Stimulated activated CD8-positive, alpha-beta memory T cell treated with anti-CD3 and anti-CD28 coated beads, Interleukin-7, amount 100 ng/mL, for 1 hour (primary cell): ENCODE measurements at places on chromosomes 1 and 21.

- DNase-seq, result no peak
These were observed 71.4 kb upstream of the FAM20B start for GRCh38 chr1:178954325-178954690.

DNA sequence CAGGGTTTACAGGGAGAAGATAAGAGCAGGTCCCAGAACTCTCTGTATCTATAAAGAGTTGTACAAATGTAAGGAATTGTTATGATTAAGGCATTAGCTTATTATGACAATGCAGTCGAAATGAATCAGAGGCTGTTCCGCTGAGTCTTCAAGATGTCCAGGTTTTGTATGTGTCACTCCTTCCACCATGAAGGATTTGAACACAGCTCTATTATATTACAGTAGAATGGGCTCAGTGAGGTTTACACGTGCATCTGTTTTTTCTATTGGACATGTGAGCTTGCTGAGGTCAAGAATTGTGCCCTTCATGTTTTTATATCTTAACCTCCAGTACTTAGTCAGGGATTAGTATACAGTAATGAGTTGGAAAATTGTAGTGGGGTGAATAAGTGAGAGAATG lies 86.3 kb downstream of the MPZL1 start:
- no peak for DNase-seq

GRCh38 chr1:36482724-36483388 lies at the start of gene CSF3R:
TSS of gene CSF3R (minus strand) at chr1:36482913. CDS start at chr1:36479496, 3,417 bp downstream.
- no peak for DNase-seq

DNA sequence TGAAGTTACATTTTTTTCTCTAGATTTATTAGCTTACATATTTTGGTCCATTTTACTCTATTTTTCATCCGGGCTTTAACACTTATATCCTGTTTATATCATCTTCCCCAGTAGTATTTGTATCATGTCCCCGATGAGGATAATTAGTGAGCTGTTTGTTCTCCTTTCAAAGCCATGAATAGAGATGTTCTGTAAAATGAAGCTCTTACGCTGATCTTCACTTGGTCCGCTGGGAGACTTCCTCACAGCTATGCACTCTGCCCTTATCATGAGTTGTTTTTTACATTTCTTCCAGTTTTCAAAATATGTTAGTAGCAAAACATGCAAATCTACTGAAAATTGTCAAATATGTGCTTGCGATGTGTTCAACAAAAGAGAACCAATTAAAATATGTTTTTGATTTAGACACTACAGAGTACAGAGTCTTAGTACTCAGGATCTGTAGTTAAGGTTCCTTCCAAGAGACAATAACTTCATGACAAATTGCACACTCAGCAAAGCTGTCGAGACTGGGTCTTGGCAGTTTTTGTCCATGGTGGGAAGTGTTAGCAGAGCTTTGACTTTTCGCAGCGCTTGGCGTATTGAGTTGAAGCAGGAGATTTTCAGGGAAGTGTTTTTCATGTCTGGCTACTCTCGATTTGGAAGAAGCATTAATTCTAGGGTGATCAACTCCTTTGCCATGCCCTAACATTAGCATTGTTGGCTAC lies 292.0 kb upstream of the ADAMTS5 start:
- DNase-seq, result no peak

DNA sequence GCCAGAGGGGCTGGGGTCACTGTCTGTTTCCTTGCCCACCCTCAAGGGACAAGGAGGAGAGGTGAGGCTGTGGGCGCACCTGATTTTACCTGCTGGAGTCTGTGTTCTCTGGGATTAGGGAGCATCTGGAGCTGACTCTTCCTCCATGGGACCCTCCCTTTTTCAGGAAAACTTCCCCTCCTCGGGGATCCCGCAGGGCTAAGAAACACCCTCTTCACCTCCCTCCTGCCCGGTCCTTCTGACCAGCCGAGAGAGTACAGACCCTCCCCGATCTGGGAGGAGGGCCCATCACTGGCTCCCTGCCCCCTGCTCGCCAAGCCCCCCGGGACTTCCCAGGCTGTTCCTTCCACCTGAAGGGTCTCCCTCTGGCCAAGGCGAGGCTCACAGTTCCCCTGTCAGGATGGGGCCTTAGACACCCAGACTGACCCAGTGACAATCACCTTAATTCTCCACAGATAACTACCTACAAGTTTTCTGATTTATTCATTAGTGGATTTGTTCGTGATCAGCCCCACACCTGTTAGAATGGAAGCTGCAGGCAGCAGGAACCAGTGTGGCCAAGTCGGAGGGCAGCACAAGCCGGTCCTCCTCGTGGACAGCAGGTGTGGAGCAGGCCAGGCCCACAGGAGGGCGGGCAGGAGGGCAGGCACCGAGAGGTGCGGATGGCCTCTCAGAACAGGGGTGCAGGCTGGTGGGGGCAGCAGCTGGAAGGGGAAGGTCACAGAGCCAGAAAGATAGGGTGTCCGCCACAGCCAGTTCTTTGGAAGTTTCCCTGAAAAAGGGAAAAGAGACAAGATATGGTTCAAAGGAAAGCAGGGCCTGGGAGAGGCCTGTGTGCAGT lies 15.9 kb upstream of the SAMD11 start:
- no peak for DNase-seq

GRCh38 chr1:89957107-89957506 lies 37.8 kb upstream of the ZNF326 start:
- DNase-seq, result no peak

- DNase-seq, result no peak
These were observed 31.8 kb upstream of the BEND5 start for GRCh38 chr1:48808496-48808895.

DNA sequence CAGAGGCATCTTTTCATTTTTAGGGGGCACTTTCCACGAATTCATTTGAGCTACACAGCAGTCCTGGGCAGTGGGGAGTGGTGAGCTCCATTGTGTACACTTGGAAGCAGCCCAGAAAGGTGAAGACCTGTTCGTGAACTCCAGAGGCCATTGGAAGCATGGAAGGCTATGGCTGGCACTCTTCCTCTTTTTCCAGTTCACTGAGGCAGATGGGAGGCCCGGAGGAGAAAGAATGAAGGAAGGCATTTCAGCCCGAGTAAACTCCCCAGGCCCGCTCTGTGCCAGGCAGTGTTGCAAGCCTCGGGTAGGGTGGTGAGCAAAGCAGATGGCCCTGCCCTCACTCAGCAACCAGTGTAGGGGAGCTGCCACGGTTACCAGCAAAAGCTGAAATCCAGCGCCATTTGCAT lies 673 bp upstream of the DHCR24 start:
- DNase-seq, result no peak

GRCh38 chr21:24208562-24209260 lies 1398.6 kb downstream of the MRPL39 start:
- no peak for DNase-seq

DNA sequence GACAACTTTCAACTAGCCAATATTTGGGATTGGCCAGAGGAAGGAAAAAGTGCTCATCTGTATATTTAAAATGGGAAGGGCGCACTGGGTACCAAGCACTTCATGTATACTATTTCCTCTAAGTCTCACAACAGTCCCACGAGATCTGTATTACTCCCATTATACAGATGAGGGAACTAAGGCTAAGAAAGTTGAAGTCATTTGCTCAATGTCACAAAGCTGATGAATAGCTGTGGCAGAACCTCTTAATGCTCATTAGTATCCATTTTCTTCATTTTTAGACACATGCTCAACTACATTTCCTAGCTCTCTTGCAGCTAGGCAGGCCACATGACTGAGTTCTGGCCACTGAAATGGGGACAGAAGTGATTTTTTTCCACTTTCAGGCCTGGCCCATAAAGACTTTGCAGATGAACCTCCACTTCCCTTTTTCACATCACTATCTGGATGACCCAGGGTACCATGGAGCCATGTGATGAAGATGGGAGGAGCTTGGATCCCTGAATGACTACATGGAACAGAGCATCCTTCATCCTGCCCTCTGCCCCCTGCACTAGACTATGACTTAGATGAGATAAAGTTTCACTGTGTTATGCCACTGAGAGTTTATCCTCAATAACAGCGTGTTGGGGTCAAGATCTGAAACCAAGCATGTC lies 31.8 kb downstream of the ATF3 start:
- DNase-seq, result no peak

DNA sequence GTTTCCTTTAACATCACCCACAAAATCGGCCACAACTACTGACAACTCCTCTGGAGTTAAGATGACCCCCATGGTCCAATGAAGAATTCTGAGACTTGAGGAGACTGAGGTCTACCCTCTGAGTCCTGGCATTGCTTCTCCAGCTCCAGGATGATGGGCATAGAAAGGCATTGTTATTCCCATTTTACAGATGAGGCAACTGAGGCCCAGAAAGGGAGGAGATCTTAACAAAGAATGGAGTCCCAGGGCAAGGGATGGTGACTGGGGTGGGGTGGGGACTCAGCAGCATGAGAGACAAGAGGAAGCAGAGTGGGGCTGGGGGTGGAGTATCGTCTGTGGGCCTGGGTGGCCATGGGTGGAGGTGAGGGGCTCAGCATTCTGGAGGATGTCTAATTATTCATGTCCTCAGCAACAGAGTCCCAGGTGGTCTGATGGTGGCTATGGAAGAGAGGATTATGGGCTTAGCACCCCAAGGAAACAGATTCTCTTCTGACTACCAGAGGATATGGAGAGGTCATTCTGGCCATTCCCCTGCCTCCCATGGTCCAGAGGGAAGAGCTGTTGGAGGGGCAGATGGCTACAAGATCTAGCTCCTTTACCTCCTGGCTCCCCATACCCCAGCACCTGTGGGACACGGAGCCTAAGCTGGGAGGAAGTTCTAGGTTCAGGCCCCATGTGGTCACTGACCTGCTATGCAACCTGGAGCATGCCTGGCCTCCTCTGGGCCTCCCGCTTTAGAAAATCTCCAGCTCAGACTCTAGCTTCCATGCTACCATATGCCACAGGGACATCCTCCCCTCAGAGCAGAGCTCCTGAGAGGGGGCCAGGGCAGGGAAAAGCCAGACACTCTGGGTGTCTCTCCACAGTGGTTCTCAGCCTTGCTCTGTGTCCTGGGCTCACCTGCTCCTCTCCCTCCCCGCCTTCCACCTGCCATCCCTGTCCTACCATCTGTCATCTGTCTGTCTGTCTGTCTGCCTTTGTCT lies 37.4 kb upstream of the DMBX1 start:
- DNase-seq, result no peak

DNA sequence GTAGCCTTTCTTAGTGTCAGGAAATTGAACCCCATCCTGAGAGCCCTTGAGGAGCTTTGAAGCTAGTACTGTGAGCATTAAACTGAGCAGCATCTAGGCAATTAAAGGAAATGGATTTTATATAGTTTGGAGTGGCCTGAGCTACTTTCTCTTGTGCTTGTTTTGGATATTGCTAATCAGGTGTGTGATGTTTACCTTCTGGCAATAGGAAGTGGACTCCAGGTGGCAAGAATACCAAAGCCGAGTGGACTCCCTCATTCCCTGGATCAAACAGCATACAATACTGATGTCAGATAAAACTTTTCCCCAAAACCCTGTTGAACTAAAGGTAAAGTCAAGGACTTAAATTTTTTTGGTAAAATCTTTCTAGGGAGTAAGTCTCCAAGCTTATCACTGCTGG lies 79.4 kb downstream of the MACF1 start:
- DNase-seq, result no peak

GRCh38 chr1:57591842-57592241 lies 168.0 kb upstream of the DAB1 start:
- DNase-seq, result no peak

GRCh38 chr1:38027201-38028104 lies 14.9 kb downstream of the UTP11 start:
- no peak for DNase-seq

DNA sequence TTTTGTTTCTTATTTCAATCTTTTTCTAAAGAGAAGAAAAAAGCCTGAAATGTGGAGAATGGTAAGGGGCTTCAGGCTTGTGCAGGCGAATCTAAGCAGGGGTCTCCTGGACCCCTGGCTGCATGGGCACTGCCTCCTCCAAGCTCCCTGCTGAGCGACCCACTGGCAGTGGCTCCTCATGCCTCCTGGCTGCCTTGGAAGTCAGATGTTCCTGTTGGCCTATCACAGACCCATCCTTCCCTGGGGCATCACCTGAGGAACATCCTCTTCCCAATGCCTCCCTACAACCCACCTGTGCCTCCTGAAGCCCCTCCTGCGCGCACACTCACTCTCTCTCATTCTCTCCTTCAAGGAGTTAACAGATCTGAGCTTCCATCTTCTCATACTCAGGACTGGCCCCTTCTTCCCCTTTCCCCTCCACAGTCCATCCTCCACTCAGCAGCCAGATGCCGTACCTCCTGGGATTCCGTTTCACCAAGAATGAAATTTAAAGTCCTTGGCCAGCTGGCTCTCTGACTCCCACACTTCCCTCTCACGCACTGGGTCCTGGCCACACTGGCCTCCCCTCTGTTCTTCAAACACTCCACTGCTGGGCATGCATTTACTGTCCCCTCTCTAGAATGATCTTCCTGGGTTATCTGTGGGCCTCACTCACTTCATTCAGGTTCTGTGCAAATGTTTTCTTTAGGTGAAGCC lies 41.7 kb downstream of the AZIN2 start:
- no peak for DNase-seq

- DNase-seq, result no peak
These were observed 49.7 kb downstream of the GPR52 start for GRCh38 chr1:174497478-174497877.

- no peak for DNase-seq
These were observed 67.8 kb downstream of the SLC35A3 start for GRCh38 chr1:100037656-100037926.

DNA sequence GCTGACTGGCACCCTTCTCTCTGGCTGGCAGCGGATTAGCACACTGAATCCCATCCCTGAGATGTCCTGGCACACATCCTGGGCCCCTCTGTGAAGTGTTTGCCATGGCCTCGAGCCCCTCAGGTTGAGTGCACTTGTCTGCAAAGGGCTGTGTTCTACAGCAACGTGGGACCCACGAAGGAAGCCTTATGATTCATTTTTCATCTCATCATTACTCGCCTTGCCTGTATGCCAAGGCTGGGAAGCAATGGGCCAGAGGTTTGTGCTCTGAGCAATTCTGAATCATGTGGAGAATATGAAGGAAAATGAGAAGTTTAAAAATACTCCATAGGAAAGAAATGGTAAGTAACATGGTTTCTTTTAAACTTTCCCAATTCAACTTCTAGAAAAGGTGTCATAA lies 124.8 kb upstream of the LMO4 start:
- DNase-seq, result no peak

DNA sequence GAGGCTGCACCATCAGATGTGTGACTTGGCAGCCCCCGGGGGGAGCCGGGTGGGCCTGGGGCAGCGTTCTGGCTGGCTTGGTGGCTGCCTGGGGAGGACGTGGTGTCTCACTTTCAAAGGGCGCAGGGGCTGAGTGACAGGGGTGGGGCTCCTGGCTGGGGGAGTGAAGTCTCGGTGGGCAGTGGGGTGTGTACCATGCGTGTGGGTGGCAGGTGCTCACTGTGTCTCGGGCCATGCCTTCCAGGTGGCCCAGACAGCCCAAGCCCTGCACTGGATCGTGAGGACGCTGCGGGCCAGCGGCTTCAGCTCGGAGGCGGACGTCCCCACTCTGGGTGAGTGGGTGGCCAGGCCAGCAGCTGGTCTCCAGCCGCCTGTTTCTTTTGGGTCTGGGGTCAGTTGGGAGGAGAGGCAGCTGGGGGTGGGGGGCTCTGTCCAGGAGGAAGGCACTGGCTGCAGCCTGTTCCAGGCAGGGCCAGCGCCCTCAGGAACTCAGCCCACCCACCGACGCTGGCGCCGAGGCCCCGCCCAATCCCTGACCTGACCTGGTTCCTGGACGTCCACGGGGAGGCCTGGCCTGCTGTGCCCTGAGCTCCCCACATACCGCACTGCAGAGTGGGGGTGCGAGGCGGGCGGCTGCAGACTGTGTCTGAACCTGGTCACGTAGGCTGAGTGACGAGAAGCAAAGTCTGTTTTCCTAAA lies 30.6 kb upstream of the LRRC3 start:
- no peak for DNase-seq

- no peak for DNase-seq
These were observed 98.0 kb upstream of the CDC42BPA start for GRCh38 chr1:227416156-227416830.

- no peak for DNase-seq
These were observed 8.2 kb downstream of the LSS start for GRCh38 chr21:46220275-46220810.
